G401 (cell line): ENCODE measurements at places on chromosomes 12 and 14. TPM values are rescaled to one million over a fixed set of nuclear protein-coding genes. Genes with fewer than 3 reads are reported as not detected.

TAS2R42 gene
- total RNA-seq: not detected in 2 replicates

SMCO2 gene
- not detected in 2 replicates for total RNA-seq

SPX gene
- total RNA-seq: 0.47 and 4.2 TPM in 2 replicates

ANO4 gene
- total RNA-seq: not detected in 2 replicates

CPM gene
- total RNA-seq: not detected in 2 replicates

CAPZA3 gene
- not detected in 2 replicates for total RNA-seq

MANSC1 gene
- 1.6 and 1.7 TPM in 2 replicates for total RNA-seq

MORN3 gene
- total RNA-seq: 0.41 and 0.80 TPM in 2 replicates
